ENCODE measurements at places on chromosomes 1 and 21. TPM values are rescaled to one million over a fixed set of nuclear protein-coding genes. Genes with fewer than 3 reads are reported as not detected.

LRRC71 gene
- not detected for total RNA-seq

CAMK2N1 gene
- 3.0 TPM for total RNA-seq

KCNK1 gene
- total RNA-seq: 5.9 TPM

KCNJ9 gene
- not detected for total RNA-seq

OR2T33 gene
- not detected for total RNA-seq

OR6N1 gene
- total RNA-seq: not detected

HTR6 gene
- total RNA-seq: 0.55 TPM

DNA sequence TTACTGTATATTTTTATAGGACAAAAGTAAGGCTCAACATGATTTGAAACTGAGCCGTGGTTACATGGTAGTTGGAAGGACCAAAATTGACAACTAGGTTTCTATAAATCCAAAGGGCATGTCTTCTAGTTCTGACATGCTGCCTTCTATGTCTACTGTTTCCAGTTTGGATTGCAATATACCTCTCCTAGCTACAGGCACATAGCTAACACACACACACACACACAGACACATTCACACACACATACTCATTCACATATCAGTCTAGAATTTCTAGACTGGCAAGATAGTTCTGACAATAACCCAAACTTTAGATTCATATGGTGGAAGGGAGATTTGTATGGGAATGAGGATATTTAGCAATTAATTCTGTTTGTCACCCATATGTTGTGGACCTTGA, 544.8 kb upstream of the CAMK1G start:
- H3K4me3 ChIP-seq: no peak overlapping the region
- no peak for DNase-seq
- H3K27me3 ChIP-seq: peaks cover 16% of the 10 kb centered on the region
- H3K4me1 ChIP-seq: peaks cover 6% of the 10 kb centered on the region
- no peak overlapping the region for H3K27ac ChIP-seq

- H3K4me1 ChIP-seq: no peaks in the 10 kb centered on the region
- H3K27ac ChIP-seq: no peak overlapping the region
- no peaks in the 10 kb centered on the region for H3K36me3 ChIP-seq
- no peak for DNase-seq
- H3K4me3 ChIP-seq: no peak overlapping the region
Observed at GRCh38 chr1:209048941-209049669, 534.4 kb upstream of the CAMK1G start.

- no peaks in the 10 kb centered on the region for H3K36me3 ChIP-seq
- DNase-seq: no peak
- no peak overlapping the region for H3K27ac ChIP-seq
Observed at GRCh38 chr1:234213658-234214128, 159.6 kb upstream of the COA6 start.

DNA sequence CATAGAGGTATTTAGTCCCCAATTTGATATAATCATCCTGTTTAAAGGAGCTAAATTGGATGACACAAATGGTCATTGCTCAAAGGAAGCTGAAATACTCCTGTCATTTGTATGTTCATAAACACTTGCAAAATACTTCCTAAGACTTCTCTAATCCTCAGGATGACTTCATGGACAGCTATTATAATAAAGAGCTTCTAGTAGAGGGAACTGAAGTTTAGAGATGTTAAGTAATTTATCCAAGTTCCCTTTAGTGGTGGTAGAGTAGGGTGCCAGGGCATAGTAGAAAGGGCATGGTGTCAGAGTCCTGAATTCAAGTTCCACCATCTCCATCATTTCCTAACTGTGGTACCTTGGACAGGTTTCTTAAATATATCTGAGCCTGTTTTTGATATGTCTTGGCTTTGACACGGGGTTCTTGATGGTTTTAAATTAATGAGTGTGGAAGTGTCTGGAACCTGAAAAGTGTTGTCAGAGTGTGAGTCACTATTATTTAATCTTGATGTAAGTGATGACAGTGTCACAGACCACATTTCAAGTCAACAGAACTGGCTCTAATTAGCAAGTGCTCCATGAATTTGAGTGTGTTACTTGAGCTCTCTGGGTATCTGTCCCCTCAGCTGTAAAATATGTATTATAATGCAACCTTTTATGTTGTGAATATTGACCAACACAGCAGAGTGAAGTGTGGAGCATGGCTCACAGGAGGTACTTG, 12.1 kb upstream of the GBP6 start:
- no peak overlapping the region for H3K4me3 ChIP-seq
- H3K4me1 ChIP-seq: peaks cover 37% of the 10 kb centered on the region
- no peak for DNase-seq
- no peaks in the 10 kb centered on the region for H3K36me3 ChIP-seq

- no peak overlapping the region for H3K4me3 ChIP-seq
- no peak overlapping the region for H3K27ac ChIP-seq
- DNase-seq: no peak
- H3K27me3 ChIP-seq: no peaks in the 10 kb centered on the region
Observed at GRCh38 chr1:238177960-238178645, 287.4 kb upstream of the ZP4 start.

GRCh38 chr1:205263580-205264190, 35.9 kb downstream of the TMCC2 start:
- peaks cover 5% of the 10 kb centered on the region for H3K27me3 ChIP-seq
- H3K4me3 ChIP-seq: no peak overlapping the region
- no peaks in the 10 kb centered on the region for H3K36me3 ChIP-seq
- DNase-seq: no peak
- H3K27ac ChIP-seq: no peak overlapping the region

- H3K4me3 ChIP-seq: no peak overlapping the region
- DNase-seq: no peak
- H3K27me3 ChIP-seq: no peaks in the 10 kb centered on the region
- peaks cover under 1% of the 10 kb centered on the region for H3K4me1 ChIP-seq
- H3K36me3 ChIP-seq: peaks cover 14% of the 10 kb centered on the region
Observed at GRCh38 chr1:247180581-247180980, 8.8 kb upstream of the ZNF124 start.

- peak; percentile 17 for DNase-seq
- no peaks in the 10 kb centered on the region for H3K27me3 ChIP-seq
- no peak overlapping the region for H3K4me3 ChIP-seq
- H3K4me1 ChIP-seq: no peaks in the 10 kb centered on the region
- H3K36me3 ChIP-seq: no peaks in the 10 kb centered on the region
Observed at GRCh38 chr1:107196973-107197562, 56.2 kb downstream of the NTNG1 start.

- H3K36me3 ChIP-seq: no peaks in the 10 kb centered on the region
- H3K4me1 ChIP-seq: no peaks in the 10 kb centered on the region
- H3K27ac ChIP-seq: no peak overlapping the region
- H3K4me3 ChIP-seq: no peak overlapping the region
Observed at GRCh38 chr1:170630977-170631376, 33.0 kb upstream of the PRRX1 start.

DNA sequence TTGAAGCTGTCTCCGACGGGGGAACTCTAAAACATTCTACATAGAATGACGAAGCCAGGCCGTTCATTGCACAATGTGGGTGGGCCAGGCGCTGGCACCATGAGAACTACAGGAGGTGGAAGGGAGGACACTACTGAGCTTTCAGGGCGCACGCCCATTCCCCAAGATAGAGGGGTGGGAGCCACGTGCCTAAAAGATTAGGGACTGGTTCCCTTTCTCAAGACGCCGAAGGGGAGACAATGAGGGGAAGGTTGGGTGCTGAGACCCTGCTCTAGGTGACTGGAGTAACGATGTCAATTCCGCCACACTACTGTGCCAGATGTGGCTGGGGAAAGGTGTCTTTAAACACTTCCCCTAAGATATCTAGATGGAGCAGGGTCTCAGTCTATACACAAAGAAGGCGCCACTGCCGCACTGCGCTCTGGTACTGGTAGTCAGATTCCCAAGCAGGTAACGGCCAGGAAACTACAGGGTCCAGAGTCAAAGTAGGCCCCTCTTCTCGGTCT, 782 bp downstream of the CSDE1 start:
- peak; percentile 26 for DNase-seq
- peaks cover 7% of the 10 kb centered on the region for H3K36me3 ChIP-seq
- H3K27me3 ChIP-seq: no peaks in the 10 kb centered on the region
- H3K4me3 ChIP-seq: peak overlapping the region; percentile 98
- peak overlapping the region; percentile 98 for H3K27ac ChIP-seq
- H3K4me1 ChIP-seq: peaks cover 61% of the 10 kb centered on the region

- peaks cover 2% of the 10 kb centered on the region for H3K27me3 ChIP-seq
- H3K27ac ChIP-seq: no peak overlapping the region
- H3K36me3 ChIP-seq: no peaks in the 10 kb centered on the region
- no peak overlapping the region for H3K4me3 ChIP-seq
- H3K4me1 ChIP-seq: peaks cover 11% of the 10 kb centered on the region
- no peak for DNase-seq
Observed at GRCh38 chr21:31900121-31900895, 27.5 kb downstream of the HUNK start.

DNA sequence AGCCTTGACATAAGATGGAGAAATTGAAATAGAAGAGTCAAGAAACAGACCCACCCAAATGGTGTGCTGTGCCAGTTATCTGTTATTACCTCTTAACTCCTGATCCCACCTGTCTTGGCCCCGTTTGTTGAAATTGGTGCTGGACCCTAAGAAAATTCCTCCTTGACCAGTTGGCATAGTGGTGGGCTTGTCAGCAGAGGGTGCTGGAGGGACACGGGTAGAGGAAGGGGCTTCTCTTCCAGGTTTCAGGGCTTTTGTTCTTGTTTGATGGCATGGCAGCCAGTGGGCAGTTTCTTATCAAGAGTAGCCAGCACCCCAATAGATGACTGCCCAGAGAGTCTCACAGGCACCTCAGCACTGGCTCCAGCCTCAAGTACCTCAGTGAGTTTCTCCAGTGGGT, 51.6 kb downstream of the PCBP3 start:
- no peak overlapping the region for H3K4me3 ChIP-seq
- H3K4me1 ChIP-seq: peaks cover 23% of the 10 kb centered on the region
- H3K36me3 ChIP-seq: peaks cover 9% of the 10 kb centered on the region
- no peak for DNase-seq
- H3K27ac ChIP-seq: no peak overlapping the region
- H3K27me3 ChIP-seq: no peaks in the 10 kb centered on the region

GRCh38 chr1:38028105-38028591, 15.6 kb downstream of the UTP11 start:
- H3K27me3 ChIP-seq: no peaks in the 10 kb centered on the region
- H3K4me3 ChIP-seq: peak overlapping the region; percentile 80
- peaks cover 67% of the 10 kb centered on the region for H3K4me1 ChIP-seq
- peaks cover 4% of the 10 kb centered on the region for H3K36me3 ChIP-seq

- no peaks in the 10 kb centered on the region for H3K27me3 ChIP-seq
- no peak for DNase-seq
- no peak overlapping the region for H3K27ac ChIP-seq
- H3K36me3 ChIP-seq: peaks cover 5% of the 10 kb centered on the region
- no peak overlapping the region for H3K4me3 ChIP-seq
Observed at GRCh38 chr1:233114860-233115259, 164.4 kb downstream of the NTPCR start.

DNA sequence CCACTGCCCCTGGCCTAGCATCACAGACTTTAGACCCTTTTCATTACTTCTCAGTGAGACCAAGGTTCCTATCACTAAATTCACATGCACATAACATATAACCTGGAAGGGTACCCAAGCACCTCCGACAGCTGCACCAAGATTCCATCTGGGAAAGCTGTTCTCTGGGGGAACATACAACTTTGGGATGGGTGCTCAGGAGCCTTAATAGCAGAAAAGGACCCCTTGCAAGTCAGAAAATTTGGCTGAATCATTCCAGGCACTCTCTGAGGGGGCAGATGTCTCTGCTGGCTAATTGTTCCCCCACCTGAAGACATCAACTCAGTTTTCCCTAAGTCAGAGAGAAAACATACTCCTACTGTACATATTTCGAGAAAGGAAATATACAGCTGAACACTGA, 41.3 kb upstream of the PSEN2 start:
- DNase-seq: no peak
- no peaks in the 10 kb centered on the region for H3K27me3 ChIP-seq
- peaks cover 52% of the 10 kb centered on the region for H3K4me1 ChIP-seq
- no peak overlapping the region for H3K4me3 ChIP-seq
- no peak overlapping the region for H3K27ac ChIP-seq
- H3K36me3 ChIP-seq: peaks cover 3% of the 10 kb centered on the region

Measured in activated T-cell treated with anti-CD3 and anti-CD28 coated beads, Interleukin-2, amount 50 U/mL, for 72 hours (primary cell).